COLO829 (cell line): ENCODE measurements at places on chromosomes 2 and 18.

- peak; percentile 70 for DNase-seq
These were observed 61.8 kb downstream of the CAB39 start for GRCh38 chr2:230774348-230774951.

DNA sequence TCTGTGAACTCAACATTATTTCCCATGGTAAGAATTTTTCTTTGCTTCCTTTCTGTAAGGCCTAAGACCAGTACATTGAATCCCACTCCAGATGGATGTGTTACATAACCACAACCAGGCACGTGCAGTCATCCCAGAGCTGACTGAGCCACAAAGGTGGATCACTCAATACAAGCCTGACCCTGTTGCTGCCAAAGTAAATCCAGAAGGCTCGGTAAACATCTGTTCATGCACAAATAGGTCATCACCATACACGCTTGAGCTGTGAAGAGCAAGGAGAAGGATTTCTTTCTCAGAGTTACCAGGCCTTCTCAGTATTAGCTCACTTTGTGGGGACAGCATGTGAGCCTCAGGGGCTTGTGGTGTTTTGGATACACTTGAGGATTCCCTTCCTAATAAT, 791.4 kb upstream of the FANCL start:
- DNase-seq, result no peak

GRCh38 chr2:83186105-83186760, 1272.8 kb downstream of the SUCLG1 start:
- no peak for DNase-seq

DNA sequence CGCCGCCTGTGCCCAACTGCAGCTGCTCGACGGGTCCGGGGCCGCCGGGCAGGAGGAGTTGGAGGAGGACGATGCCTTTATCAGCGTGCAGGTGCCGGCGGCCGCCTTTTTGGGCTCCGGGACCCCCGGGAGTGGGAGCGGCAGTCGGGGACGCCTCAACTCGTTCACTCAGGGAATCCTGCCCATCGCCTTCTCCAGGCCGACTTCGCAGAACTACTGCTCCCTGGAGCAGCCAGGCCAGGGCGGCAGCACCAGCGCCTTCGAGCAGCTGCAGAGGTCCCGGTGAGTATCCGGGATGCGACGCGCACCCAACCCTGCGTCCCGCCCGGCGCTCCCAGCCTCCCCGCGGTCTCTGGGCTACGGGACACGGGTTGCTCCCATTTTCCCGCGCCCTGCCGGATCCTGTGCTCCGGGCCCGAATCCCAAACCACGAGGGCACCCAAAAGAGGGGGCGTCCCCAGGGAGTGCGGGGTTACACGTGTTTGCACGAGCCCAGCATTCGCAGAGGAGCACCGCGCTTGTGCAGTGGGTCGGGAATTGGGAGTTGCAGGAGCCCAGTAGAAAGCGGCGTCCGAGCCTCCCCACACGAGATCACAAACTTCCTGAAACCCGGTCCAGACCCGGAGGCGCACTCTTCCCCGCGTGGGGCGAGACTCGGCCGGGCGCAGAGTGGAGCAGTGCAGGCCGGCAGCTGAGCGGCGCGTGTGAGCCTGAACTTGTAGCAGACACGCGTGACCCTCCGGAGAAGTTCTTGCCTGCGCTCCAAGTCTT, 1.2 kb downstream of the CABLES1 start:
- DNase-seq, result no peak

- DNase-seq, result no peak
These were observed 352.6 kb upstream of the CWC22 start for GRCh38 chr2:180359522-180360282.

GRCh38 chr2:6960659-6961058, 43.4 kb downstream of the RNF144A start:
- DNase-seq, result no peak

DNA sequence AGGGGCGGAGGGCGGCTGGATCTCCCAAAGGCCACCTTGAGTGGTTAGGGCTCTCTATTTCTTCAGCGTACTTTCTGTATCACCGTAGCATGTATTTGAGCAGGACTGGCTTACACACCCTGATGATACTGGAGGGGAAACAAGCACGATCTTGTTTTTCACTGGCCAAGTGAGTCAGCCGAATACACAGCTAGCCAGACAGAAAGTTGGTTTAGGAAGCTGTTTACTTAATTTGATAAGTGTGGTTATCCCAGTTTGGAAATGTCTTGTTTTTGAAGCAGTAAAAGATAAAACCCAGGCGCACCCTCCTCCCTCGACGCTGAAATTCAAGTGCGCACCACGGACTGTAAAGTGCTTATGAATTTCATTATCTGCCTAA, 582 bp downstream of the RIOK3 start:
- DNase-seq, result no peak

- peak; percentile 22 for DNase-seq
These were observed 352.5 kb upstream of the EPHA4 start for GRCh38 chr2:221924576-221924975.

- DNase-seq, result no peak
These were observed 151.5 kb upstream of the MYCN start for GRCh38 chr2:15788830-15789229.

- peak; percentile 17 for DNase-seq
These were observed 19.1 kb downstream of the CAPG start for GRCh38 chr2:85390941-85391669.

DNA sequence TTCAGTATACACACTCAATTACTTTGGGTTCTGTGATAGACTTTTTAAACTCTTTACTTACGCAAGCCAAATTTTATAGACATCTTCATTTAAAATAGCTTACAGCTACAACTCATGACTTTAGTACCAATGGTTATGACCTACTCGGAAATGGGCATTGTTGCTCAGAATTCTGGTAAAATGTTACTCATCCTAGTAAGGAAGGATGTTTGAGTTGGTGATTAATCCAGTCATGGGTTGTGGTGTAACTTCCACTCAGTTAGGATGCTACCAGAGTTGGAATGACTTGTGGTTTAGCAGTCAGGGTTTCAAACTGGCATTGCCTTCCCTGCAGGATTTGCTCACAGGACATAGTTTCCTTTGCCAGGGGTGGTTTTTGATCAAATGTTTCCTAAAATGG, 7.4 kb upstream of the NPC1 start:
- peak; percentile 22 for DNase-seq

DNA sequence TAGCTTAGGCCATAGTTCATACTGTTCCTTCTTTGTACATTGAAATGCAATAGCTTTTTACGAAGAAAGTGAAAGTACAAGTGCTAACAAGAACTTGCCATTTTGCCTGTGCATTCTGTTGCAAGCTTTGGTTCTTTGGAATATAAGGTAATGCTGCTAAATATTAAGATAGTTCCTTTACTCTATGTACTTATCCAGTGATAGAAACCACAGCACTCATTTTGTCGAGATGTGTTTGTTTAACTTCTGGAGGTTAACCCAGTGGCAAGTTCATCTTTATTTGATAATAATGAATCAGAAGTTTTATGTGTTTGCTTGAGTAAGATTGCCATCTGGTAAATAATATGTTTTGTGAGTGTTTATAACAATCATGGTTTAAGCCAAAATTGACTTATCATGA, 373.1 kb upstream of the FANCL start:
- no peak for DNase-seq

DNA sequence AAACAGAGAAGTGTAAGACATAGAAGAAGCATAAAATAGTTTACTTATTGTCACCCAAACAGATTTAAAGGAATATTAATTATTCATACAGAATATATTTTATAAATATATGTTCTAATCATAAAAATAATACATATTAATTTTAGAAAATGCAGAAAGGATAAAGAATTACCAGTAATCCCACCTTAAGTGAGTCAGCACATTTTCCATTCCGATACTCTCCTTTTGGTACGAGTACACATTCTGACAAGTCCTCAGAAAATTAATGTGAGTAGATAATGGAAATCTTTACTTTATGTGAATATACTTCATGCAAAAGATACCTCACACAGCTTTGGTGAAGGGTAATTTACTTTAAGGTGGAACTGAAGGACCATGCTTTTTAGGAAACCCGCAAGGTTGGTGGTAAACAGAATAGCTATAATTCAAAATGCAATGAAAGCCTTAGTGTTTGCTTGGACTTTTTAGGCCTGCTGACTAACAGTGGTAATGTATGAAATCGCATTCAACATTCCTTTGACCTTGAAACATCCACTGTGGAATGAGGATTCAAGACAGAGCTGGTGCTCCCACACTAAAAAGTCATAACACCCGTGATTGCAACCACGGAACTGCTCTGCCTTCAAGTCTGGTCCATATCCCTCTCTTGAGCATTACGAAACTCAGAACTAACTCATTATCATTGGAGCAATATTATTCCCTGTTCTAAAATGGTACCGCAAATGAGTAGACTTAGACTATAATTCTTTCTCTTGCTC, 28.1 kb upstream of the HTR2B start:
- no peak for DNase-seq

GRCh38 chr2:85578243-85579180, 1.1 kb downstream of the VAMP8 start:
- DNase-seq, result no peak

- DNase-seq, result no peak
These were observed 67.4 kb downstream of the BIN1 start for GRCh38 chr2:127039387-127040031.

DNA sequence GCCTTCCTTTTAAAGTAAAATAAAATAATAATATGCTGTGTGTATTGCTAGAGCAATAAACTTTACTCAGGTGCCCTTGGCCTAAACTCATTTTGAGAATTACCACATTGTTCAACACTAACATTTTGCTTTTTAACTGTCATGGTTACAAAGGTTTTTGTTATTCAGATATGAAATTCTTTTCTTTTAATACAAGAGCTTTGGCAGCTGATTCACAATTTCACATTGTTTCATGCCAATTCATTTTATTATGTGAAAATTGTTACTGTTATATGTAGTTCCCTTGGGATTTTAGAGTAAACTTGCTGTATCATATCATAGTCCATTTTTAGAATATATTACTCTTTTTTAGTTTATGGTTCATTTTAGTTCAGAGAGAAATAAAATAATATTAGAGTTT, 65.8 kb upstream of the ZNF804A start:
- DNase-seq, result no peak

DNA sequence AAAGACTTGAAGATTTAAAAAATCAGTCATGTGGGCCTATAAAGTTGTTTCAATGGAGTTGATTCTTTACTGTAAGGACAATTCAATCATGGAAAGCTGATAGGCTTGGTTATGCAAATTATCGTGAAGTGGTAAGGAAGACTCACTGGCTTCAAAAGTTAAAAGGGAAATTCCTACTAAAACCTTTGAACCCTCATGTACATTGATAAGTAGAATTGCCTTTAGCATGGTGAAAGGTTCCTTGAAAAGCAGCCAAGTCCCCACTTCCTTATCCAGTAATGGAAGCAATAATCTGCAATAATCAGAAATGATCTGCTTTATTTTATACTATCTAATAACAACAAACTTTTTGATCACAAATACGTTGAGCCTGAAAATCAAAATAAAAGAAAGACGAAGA, 14.4 kb upstream of the CCL20 start:
- DNase-seq, result no peak

GRCh38 chr2:62547854-62548253, 41.9 kb upstream of the TMEM17 start:
- no peak for DNase-seq

DNA sequence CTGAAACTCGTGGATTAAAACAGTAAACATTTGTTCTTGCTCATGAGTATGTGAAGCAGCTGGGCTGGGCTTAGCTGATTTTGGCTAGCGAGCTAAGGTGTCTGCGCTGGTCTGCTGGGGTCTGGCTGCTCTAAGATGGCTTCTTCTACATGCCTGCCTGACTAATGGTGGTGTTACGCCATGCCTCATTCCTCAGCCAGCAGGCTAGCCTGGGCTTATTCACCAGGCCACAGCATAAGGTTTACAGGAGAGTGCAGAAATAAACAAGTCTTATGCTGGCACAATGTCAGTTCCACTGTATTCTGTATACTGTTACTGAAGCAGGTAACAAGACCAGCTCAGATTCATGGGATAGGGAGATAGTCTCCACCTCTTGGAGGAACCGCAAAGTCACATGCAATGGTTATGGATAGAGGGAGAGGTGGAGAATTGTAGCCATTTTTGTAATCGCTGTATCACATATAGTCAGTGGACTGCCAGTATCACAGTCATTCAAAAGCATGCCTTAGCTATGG, 80.0 kb downstream of the RHBDD1 start:
- no peak for DNase-seq

GRCh38 chr2:104521247-104521646, 332.7 kb upstream of the POU3F3 start:
- DNase-seq, result no peak

DNA sequence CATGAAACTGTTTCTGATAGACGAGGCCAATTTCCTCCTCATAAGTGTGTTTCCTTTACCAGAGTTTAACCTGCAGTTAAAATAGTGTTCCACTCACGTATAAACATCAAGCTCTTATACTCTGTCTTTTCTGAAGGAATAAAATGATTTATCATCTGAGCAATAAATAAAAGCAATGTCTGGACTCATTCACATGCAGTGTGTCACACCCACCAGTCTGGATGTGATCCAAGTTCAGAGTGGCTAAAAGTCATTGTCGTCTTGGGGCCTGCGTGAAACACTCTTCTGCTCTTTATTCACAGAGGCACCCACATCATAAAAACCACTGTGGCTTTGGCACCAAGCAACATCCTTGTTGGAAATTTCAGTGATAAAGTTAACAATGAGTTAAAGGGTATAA, 19.5 kb upstream of the SLC9A4 start:
- DNase-seq, result no peak

DNA sequence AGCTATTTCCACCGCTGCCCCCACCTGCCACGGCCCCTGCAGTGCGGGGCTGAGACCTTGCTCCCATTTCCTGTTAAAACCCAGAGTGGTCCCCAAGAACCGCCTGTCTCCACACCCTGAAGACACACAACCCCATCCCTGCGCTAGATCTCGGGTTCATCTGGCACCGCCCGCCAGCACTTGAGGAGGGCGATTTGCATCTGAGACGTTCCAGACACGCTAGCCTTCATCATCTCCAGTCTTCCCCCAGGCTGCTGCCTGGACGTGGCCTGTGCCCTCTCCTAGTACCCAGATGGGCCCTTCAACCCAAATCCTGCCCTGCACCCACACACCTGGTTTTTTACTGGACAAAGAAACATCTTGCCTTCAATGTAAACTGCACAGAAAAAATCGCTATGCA, 49.8 kb downstream of the SLC66A2 start:
- DNase-seq, result no peak
